ENCODE measurements at places on chromosomes 1 and 21. TPM values are rescaled to one million over a fixed set of nuclear protein-coding genes. Genes with fewer than 3 reads are reported as not detected.

The SPEN gene
- 64.7 TPM for polyA plus RNA-seq

The DENND2D gene
- 13.9 TPM for polyA plus RNA-seq

The GRHL3 gene
- polyA plus RNA-seq, result 0.22 TPM

The CNR2 gene
- 0.06 TPM for polyA plus RNA-seq

The ALX3 gene
- polyA plus RNA-seq, result not detected

The CAPN9 gene
- 2.3 TPM for polyA plus RNA-seq

The CADM3 gene
- polyA plus RNA-seq, result 0.72 TPM

The IL10 gene
- polyA plus RNA-seq, result 2.6 TPM

DNA sequence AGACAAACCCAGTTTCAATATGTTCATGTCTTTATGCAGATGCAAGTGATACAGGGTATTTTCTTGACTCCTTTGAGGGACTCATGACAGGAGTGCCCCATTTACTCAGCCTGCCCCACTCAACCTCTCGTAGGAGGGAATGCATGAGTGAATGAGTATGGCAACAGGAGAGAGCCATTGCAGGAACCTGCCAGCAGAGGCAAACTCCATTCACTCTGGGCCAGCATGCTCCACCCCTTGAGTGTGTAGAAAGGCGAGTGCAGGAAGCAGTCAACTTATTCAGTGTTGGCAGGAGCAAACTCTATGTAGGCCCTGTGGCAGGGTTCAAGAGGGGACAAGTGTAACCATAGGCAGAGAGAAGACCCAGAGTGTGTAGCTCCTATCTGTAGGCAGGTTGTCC lies 1526.3 kb downstream of the PLA2G4A start:
- DNase-seq, result no peak

- DNase-seq, result no peak
Observed at GRCh38 chr1:216824511-216824910, 101.3 kb upstream of the ESRRG start.

- DNase-seq, result no peak
Observed at GRCh38 chr21:26409735-26410134, 163.4 kb downstream of the CYYR1 start.

DNA sequence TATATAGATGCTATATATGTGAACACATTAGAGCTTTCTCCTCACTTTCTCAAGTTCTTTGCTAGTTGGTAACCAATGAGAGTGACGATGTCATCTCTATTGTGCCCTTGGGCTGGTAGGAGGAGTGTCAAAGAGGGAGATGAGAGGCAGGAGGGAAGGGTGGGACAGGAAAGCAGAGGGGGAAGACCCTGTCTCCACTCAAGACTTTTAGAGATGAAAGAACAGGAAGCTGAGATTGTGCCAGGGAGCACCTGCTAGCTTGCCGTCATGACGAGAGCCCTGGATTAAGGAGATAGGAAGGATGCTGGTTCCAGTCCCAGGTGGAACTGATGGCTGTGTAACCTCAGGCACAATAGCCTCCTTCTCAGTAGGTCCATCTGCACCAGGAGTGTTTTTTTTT lies 16.7 kb downstream of the CNR2 start:
- no peak for DNase-seq

- no peak for DNase-seq
Observed at GRCh38 chr21:24826822-24827221, 780.5 kb downstream of the MRPL39 start.

- peak; percentile 11 for DNase-seq
Observed at GRCh38 chr21:37208056-37208721, 58.9 kb downstream of the VPS26C start.

DNA sequence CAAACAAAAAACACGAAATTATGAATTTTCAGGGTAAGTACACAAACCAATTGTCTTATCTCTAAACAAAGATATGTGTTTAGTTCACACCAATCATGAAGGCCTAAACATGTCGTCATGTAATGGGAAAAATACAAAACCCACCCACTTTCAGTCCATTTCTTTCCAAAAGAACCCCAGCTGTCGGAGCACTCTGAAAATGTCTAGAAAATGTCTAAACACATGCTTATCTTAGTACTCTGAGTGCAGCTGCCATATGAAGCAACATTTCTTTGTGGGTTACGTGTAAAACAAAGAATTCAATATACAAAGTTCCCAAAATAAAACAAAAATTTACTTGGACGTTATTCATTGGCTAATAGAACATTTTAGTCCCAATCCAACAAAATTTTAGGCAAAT lies 22.7 kb downstream of the SERBP1 start:
- no peak for DNase-seq

DNA sequence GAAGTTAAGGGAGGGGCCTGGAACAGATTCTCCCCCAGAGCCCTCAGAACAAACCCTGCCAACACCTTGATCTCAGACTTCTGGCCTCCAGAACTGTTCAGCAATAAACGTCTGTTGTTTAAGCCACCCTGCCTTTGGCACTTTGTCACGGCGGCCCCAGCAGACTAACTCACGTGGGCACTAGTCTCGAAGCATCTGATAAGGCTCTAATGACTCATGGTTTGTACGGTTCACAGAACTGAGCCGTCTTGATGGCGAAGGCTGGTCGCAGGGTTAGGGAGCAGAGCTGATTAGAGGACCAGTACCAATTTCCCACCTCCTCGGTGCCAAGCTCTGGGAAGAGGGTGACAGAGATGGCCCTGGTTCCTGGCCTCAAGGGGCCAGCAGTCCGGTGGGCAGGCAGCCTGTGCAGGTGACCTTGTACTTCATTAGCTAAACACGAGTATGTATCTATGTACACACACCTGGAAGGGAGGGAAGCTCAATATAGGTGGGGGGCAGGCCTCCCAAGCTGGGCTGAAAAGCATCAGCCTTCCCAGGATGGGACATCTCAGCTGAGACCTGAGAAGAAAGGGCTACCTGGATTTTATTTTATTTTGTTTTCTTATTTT lies 112.8 kb downstream of the MRPS6 start:
- DNase-seq, result no peak

- no peak for DNase-seq
Observed at GRCh38 chr1:19234224-19234623, 17.1 kb downstream of the EMC1 start.

DNA sequence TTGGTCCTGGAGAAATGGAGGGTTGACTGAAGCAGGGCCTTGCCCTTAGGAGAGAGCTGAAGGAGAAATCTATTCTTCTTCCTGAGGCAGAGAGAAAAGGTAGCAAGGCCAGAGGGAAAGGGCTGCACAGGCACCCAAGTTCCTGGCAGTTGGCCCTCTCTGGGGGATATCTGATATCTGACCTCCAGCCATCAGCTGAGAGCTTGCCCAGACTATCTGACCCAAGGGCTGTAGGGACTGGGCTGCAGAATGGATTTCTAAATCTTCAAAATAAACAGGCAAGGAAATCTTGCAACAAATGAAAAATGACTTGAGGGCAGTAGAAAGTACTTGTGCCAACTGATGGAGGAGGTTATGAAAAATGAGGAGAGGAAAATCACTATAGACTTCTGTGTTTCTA lies 498 bp upstream of the CLCA2 start:
- DNase-seq, result no peak

GRCh38 chr21:42427809-42428419 lies 24.2 kb downstream of the UBASH3A start:
- no peak for DNase-seq

DNA sequence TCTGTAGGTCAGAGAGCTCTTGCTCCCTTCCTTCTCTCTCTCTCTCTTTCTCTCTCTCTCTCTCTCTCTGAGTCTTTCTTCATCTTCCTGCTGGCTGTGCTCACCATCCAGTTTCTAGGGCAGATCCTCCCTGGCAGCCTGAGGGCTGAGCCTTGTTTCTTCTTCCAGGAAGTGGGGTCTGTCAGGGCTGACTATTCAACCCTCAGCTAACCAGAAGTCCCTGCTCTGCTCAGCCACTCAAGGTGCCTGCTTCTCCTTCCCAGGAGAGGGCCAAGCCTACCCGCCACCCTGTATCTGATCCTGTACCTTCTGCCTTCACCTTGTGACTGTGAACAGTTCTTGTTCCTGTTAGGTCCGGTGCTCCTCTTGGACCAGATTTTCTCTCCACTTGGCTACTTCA lies 107.6 kb upstream of the ETV3 start:
- DNase-seq, result no peak

- no peak for DNase-seq
Observed at GRCh38 chr21:26826801-26827200, 18.4 kb downstream of the ADAMTS1 start.

DNA sequence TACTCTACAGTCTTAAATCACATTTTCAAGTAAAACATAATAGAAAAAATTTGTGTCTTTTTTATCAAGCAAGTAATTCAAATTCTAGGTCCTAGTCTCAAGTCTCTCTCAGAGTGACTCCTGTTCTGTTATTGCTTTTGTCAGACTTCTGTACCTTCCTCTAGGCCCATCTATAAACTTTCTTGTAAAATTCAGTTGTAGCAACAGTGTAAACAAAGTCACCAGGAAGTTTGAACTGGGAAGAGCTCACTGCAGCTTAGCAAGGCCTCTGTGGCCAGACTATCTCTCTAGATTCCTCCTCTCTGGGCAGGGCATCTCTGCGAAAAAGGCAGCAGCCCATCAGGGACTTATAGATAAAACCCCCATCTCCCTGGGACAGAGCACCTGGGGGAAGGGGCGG lies 13.5 kb upstream of the ZNF678 start:
- no peak for DNase-seq

DNA sequence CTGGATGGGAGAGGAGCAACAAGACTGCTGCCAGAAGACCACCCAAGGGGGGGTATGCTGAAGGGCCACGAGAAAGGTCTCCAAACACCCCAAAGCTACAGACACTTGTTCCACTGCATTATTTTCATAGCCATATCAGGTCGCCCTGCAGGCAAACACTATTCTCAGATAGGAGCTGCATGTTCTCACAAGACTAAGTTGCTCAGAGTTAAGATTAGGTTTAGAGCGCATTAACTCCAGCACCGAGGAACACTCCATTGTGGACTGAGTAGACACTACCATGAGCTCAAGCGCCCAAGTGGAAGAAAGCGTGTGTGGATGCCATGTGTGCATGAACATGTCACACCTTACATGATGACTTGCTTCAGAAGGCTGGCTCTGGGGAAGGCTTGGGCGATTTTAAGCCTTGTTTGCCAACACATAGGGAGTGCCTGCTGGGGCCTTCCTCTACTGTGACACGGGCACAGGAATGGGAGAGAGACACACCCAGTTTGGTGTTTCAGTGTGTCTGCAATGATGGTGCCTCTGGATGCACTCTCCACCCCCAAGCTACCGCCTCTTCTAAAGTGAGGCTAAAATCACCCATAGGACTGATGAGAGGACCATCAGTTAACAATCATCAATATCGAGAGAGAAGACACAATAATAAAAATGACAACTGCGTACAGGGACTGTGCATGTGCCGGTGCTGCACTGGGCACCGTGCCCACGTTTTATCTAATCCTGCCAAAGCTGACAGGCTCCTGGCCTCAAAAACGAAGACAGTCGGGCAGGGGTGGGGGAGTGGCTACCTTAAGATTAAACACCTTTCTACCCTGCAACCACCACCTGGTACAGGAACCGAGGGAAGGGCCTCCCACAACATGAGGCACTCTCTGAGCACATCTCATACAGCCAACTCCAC lies 34.9 kb downstream of the SSBP3 start:
- no peak for DNase-seq

GRCh38 chr1:9315411-9316079 lies 22.9 kb downstream of the SPSB1 start:
- DNase-seq, result no peak

GRCh38 chr1:100720101-100720500 lies 559 bp downstream of the VCAM1 start:
- DNase-seq, result no peak

DNA sequence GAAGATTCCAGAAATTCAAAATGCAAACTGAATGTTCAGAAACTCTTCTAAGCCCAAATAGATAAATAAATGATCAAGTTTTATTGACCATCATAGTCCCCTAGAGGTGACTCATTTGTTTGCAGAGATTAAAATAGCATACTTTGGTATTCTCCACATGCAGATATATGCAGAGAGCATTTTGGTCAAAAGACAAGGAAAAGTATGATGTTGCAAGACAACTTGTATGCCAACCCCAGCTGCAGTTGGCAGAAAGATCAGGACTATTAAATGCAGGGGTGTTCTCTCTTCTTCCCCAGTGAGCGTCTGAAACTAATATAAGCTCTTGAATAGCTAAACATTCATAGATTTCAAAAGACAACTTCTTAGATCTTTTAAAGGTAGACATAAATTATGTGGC lies 404.9 kb downstream of the LTN1 start:
- DNase-seq, result no peak

- no peak for DNase-seq
Observed at GRCh38 chr1:175000697-175001187, 995 bp downstream of the CACYBP start.

- no peak for DNase-seq
Observed at GRCh38 chr21:19256934-19257660, 853.5 kb upstream of the TMPRSS15 start.

DNA sequence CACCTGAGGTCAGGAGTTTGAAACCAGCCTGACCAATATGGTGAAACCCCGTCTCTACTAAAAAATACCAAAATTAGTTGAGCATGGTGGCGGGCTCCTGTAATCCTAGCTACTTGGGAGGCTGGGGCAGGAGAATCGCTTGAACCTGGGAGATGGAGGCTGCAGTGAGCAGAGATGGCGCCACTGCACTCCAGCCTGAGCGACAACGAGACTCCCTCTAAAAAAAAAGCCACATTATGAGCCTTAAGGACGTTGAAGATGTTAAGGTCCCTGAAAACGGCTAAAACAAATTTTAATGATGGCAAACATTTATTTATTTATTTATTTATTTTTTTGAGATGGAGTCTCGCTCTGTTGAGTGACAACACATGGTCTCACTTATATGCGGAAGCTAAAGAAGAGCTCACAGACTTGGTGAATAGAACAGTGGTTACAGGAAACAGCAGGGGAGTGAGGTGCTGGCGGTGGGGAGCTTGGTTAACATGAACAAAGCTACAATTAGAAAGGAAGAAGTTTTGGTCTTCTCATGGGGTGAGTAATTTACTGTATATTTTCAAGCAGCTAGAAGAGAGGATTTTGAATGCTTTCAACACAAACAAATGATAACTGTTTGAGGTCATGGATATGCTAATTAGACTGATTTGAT lies 47.1 kb downstream of the TCP10L start:
- DNase-seq, result no peak

GRCh38 chr1:216422821-216423520 lies at the start of gene USH2A:
USH2A (minus strand) TSS chr1:216423448; CDS start chr1:216422336, 1,112 bp downstream.
- DNase-seq, result no peak

Measured in left renal pelvis (tissue), 4 donors.